ENCODE measurements at places on chromosomes 2 and 18. TPM values are rescaled to one million over a fixed set of nuclear protein-coding genes. Genes with fewer than 3 reads are reported as not detected.

VIT gene
- 0.62 TPM for polyA plus RNA-seq

ACSL3 gene
- 119 TPM for polyA plus RNA-seq

DNA sequence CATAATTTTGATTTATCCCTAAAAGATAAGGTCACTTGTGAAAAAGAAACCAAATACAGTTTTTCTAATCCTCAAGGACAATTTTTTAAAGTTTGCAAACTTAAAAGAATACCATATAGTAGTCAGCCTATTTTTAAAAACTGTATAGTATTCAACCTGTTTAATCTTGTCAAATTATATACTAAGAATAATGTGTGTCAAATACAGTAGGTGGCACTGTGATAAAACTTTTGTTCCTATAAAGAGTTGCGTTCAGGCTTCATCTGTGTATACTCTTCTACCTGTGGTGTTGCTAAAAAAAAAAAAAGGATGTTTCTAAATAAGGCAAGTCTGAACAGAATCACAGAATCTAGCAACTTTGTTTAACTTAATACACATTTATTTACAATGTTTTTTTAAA lies 68.6 kb downstream of the CCDC138 start:
- peak; percentile 3 for DNase-seq

FBXO36 gene
- polyA plus RNA-seq: 5.0 TPM

DNA sequence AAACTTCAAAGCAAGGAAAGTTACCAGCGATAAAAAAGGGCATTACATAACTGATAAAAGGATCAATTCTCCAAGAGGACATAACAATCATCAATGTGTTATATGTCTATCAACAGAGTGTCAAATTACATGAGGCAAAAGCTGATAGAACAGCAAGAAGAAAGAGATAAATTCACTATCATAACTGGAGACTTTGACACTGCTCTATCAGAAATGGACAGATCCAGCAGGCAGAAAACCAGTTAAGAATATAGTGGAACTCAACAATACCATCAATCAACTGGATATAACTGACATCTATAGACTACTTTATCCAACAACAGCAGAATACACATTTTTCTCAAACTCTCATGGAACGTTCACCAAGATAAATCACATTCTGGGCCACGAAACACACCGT lies 65.0 kb downstream of the ROCK2 start:
- no peak for DNase-seq

SCN3A gene
- 0.16 TPM for polyA plus RNA-seq

- no peak for DNase-seq
Measured at GRCh38 chr2:235265348-235265965, 228.4 kb upstream of the AGAP1 start.

DNA sequence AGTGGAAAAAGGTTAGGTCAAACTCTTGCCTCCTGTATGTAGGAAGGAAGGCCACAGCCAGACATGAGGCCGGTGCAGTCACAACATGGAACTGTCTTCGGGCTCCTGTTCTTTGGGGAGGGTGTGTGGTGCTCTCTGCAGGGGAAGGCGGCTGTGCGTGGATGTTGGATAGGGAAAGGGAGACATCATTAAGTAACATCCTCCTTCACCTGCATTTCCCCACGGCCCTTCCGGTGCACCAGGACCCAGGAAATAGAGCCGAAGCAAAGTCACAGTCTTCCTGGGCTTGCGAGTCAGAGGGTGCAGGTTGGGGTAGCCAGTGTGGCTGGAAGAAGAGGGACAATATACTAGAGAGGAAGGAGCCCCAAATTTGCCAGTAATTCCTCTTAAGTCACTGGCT lies 78.9 kb upstream of the SMAD7 start:
- no peak for DNase-seq

DNA sequence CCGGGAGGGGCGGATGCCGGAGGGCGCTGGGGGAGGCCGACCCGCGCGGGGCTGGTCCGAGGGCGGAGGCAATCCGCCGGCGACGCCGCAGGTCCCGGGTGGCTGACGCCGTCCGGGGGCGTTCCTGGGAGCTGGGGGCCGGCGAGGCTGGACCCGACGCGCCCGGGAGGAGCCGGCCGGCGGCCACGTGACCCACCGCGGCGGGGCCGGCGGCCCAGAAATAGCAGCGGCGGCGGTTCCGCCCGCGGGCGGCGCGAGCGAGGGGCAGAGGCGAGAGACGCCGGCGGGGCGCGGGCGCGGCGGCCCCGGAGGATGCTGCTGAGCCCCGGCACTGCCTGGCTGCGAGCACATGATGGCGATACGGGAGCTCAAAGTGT lies at the start of gene RAB31:
RAB31 (plus strand) TSS at position 245 of the 377 bp plus-strand sequence; CDS start at position 350, 105 bp downstream.
- DNase-seq: peak; percentile 79

LIMS4 gene
- polyA plus RNA-seq: 0.14 TPM

DNA sequence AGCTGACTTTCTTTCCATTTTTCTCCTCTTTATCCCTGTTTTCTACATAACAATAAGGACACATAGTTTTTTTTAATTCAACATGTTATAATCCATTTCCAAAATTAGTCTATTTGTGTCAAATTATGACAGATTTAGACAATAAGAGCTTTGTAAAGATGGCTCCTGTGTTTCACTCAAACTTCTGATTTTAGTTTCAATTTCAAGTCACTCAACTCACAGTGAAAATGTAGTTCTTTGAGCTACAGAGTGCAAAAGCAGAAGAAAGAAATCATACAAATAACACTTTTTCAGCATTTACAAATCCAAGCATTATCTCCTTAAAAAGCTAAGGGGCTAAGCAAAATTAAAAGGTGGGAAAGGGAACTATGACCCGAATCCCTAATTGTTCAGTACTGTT lies 340.7 kb upstream of the TRIB2 start:
- DNase-seq: no peak

GRCh38 chr18:50924372-50924771 lies 43.5 kb upstream of the ELAC1 start:
- DNase-seq: no peak

SOX11 gene
- polyA plus RNA-seq: 1.2 TPM

DNA sequence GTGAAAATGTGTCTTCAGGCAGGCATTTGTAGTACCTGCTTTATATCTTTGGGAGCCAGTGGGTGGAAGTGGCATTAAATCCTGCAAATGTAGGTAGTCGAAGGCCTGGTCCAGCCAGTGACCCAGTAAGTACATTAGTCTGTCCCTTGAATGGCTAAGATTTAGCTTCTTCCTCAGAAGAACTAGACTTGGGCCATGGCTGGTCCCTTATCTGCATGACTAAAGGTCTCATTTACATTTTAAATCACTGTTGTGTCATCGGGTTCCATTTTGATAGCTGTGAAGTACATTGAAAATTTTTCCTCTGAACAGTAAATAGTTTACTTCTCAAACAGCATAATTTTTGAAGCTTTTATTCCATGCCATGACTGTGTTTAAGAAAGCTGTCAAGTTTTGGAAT lies 438.4 kb upstream of the KLHL29 start:
- DNase-seq: no peak

CMPK2 gene
- 0.52 TPM for polyA plus RNA-seq

DNA sequence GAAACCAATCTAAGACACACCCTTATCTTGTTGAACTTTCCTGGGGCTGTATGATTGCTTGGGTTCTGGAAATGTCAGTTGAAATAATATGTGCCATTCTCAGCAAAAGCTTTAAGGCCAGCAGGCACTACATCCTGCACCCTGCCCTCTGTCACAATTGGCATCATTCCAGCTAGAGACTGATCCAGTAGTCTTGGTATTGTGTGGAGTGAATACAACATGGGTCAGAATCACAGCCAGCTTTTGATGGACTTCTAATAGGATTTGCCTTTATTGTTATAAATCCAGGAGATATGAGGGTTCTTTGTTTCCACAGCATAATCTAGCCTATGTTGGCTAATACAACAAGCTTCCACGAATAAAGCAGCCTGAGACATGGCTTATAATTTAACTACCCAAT lies 617.0 kb upstream of the CDH2 start:
- DNase-seq: peak; percentile 1

PER2 gene
- 2.6 TPM for polyA plus RNA-seq

GLI2 gene
- 2.8 TPM for polyA plus RNA-seq

SRD5A2 gene
- not detected for polyA plus RNA-seq

GRCh38 chr18:74430806-74431571 lies 26.1 kb downstream of the DIPK1C start:
- no peak for DNase-seq

CCDC138 gene
- polyA plus RNA-seq: 1.7 TPM

KLHL29 gene
- polyA plus RNA-seq: 4.2 TPM

CYP26B1 gene
- 0.02 TPM for polyA plus RNA-seq

DNA sequence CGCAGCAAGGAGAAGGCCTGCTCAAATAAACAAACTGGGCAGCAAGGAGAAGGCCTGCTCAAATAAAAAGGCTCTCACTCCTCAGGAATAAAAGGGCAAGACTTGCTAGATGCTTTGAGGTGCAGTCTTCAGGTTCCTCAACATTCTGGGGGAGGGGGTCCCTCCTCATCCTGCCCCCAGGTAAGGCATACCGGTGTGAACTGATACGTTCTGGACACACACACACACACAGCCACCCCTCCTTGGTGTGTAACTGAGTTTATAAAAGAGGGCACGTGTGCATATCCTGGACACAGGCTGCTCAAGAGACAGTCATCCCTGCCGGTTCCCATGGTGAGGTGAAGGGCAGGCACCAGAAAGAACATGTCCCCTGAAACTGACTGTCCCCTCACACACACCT lies 4.5 kb downstream of the TEX261 start:
- no peak for DNase-seq

- DNase-seq: no peak
Measured at GRCh38 chr2:65930259-65930658, 497.9 kb upstream of the SPRED2 start.

SATB2 gene
- 3.8 TPM for polyA plus RNA-seq

DNA sequence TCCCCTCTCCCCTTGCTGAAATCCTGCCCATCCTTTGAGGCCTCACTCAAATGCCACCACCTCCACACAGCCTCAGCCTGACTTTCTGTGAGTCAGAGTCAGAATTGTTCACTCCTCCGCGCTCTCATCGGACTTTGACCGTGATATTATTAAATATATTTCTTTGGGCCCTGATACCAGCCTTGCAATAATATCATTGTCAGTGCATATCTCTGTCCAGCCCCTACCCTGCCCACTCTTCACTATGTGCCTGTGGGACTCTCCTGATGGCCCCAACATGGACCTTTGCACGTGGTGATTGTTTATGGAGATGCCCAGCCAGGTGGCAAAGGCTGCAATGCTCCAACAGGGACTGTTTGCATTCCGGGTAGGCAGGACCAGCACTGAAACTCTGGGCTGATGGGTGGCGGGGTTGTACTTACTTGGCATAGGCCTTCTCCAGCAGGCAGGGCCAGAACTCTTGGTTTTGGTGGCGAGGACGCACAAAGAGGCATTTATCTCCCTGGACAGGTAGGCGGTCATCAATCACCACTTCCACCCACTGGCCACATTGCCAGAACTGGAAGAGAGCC lies 37.3 kb downstream of the CAPN13 start:
- no peak for DNase-seq

DNA sequence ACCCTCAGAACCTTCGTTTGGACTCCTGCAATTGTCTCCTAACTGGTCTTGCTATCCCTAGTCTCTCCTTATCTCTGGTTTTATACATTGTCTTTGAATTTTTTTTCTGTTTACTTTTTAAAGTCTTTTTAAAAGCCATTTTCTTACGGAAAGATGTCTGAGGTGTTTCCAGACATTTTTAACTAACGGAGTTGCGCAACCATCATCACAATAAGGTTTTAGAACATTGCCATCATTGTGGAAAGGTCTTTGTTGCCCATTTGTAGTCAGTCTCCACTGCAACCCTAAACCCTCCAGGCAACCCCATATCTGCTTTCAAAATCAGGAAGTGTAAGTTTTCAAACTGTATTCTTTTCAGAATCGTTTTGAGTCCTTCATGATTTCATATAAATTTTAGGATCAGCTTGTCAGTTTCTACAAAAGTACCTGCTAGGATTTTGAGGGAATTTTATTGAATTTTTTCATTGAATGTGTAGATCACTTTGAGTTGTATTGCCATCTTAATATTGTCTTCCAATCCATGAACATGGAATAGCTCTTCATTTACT lies 46.3 kb downstream of the ANKRD12 start:
- DNase-seq: no peak

DNA sequence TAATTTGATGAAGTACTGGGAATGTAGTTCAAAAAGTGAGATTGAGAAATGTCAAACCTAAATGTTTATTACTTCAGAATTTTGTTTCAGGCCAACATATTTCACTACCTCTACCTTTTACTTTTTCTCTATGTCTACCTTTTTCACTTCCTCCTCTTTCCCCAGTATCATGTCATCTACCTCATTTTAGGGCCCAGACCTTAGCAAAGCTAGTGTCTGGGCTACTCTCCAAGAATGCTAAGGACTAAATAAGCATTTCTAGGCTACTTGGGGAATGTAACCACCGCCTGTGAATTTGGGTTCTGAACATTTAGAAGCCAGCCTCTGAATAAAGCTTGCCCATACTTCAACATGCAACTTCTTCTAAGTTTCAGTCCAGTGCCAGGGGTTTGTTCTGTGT lies 330.4 kb downstream of the SLC4A3 start:
- peak; percentile 38 for DNase-seq

GRCh38 chr2:150480971-150481830 lies 6.3 kb downstream of the RND3 start:
- DNase-seq: no peak

GRCh38 chr2:128252501-128252900 lies 66.2 kb downstream of the HS6ST1 start:
- no peak for DNase-seq

FSHR gene
- not detected for polyA plus RNA-seq

DNA sequence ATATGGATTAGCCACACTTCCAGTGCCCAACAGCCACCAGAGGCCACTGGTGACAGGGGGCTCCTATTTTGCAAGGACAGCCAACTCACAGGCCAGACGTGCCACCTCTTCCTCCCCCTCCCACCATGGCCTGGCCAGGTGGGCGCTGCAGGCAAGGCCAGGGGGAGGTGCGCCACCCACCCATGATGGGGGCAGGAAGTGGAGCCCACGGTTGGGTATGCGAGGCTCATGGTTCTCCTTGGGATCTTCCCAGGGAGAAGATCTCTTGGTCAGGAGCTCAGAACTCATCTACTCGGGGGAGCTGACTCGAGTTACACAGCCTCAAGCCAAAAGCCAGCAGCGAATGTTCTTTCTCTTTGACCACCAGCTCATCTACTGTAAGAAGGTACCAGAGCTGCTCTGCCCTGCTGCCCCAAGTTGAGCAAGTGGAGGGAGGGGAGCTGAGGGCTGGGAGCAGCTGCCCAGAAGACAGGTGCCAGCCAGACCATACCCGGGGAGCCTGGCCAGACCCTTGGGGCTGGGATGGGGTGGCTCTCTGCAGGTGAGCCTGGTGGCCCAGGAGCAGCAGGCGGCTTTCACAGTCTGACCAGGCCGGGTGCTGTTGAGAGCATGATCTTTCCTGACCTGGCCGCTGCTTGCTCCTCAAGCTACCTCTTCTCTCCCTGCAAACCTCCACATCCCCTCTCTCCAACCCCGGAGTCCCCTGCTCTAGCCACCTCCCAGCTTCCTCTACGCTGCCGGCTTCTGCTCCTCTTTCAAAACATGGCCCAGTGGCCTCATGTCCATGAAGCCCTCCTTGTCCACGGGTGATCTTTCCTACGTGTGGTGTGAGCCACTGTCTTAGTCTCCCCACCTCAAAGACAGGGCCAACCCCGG lies 49.8 kb downstream of the FAM168B start:
- no peak for DNase-seq
